ENCODE measurements at places on chromosomes 5 and 9.

- no peak for DNase-seq
Measured at GRCh38 chr5:124264499-124264898, 481.9 kb downstream of the ZNF608 start.

DNA sequence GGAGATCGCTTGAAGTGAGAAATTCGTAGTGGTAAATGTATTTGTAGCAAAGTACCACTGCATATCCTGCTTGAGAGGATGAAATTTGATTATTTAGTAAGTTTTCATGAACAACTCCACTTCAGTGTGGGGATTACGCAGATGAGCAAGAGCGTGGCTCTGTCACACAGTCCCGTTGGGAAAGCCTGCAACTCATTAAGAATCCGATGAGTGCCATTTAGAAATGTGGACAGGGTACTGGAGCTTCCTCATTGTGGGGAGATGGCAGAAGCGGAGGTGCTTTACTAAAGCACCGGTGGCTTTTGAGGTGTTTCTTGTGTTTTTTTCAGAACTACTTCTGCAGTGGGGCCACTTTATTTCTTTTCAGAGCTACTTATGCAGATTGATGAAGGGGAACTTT lies 1.4 kb downstream of the TJP2 start:
- no peak for DNase-seq

DNA sequence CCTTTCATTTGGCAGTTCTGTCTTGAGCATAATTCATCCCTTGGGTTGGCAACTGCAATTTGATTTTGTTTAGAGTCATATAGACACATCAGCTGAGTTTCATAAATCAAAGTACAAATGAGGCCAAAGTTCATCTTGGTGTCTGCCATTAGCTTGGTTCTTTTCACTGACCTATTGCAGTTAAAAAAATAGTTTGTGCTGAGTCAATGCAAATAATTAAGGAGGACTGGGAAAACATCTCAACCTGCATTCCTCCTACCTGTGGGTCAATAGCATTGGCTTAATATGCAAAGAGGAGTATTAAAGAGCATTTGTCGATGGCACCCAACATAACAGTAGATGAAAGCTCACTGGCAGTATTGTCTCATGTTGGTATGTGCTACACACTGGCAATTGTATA lies 1.6 kb downstream of the PKD2L2 start:
- no peak for DNase-seq

GRCh38 chr9:124448019-124448418 lies 2.2 kb upstream of the ADGRD2 start:
- no peak for DNase-seq

DNA sequence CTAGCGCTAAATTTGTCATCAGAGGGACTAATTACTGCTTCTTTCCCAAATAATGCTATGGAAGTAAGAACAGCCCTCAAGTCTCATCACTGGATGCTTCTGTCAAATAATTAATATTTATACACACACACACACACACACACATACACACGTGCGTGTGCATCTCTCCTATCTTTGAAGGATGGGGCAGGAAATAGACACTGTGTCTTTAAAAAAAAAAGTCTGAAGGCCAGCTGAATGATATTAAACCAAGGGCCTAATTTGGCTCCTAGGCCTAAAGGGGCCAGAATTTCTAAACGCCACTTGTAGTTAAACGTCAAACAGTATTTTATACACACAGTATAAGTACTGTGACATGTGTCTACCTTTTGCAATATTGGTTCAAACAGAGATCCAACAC lies 3.3 kb downstream of the SLF1 start:
- DNase-seq, result no peak

GRCh38 chr9:16884952-16885513 lies 14.6 kb upstream of the BNC2 start:
- no peak for DNase-seq

DNA sequence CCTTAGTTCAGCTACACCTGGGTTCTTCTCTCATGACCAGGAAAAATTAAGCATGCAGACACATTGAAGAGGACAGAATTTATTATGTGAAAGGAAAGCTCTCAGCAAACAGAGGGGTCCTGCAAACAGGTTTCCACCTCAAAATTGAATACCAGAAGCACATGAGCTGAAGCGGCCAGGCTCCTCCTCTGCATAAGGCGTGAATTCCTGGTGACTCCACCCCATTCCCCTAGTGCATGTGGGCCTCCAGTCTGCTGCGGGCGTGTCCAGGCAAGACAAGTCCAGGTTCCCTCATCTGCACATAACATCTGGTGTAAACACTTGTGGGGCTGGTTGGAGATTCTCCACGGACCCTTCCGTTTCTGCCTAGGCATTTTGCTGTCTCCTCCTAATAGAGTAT lies 1156.4 kb downstream of the FOXD4L5 start:
- no peak for DNase-seq

DNA sequence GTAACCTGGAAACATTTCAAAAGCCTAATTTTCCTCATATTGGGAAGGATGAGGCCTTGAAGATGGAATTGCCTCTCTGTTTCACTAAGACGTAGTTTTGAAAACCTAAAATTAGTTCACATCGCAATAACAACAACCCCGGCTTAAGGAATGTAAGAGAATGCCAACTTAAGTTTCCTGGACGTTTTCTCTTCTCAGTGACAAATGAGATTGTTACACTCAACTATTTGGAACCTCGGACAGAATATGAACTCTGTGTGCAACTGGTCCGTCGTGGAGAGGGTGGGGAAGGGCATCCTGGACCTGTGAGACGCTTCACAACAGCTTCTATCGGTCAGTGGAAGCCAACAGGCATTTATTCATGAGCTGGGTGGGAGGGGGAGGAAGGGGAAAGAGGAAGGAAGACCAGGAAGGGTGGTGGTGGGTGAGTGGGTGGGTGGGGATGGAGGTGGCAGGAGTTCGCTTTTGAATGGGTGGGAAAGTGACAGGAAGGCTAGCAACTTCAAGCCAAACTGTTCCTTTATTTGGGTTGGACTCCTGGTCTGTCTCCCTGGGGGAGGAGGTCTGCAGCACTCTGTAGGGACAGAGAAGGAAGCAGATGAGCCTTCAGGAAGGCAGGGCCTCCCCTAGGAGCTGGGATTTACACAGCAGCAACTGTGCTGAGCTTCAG lies 83.4 kb downstream of the TEK start:
- no peak for DNase-seq

- no peak for DNase-seq
Measured at GRCh38 chr9:37624073-37624472, 26.7 kb upstream of the FRMPD1 start.

Measured in stimulated activated CD8-positive, alpha-beta memory T cell treated with anti-CD3 and anti-CD28 coated beads, Interleukin-7, amount 100 ng/mL, for 1 hour (primary cell).